Stimulated activated CD8-positive, alpha-beta memory T cell treated with anti-CD3 and anti-CD28 coated beads, Interleukin-4, amount 100 ng/mL, for 48 hours (primary cell): ENCODE measurements at places on chromosomes 1 and 21.

DNA sequence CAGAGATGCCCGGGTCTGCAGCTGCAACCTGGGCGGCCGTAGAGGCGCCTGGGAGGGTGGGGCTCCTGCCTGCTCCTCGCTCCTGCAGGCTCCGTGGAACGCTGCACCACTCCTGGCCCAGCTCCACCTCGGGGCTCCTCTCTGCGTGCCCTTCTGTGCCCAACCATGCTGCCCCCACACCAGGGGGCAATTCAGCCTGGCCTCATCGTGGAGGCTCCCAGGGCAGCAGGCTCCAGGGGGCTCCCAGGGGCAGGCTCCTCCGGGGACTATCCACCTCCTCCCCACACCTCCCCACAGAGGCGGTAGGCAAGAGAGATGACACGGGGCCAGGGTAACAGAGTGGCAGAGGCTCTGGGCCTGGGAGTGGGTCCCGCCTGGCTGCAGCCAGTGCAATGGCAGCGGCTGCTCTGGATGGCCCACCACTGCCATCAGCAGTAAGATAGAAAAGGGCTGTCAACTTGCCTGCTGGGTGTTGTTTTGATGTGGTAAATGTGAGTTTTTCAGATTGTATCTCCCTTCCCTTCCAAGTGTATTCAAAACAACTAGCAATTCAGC is 22.4 kb upstream of the LRRC8C start:
- DNase-seq: peak; percentile 56

GRCh38 chr1:77197351-77197750 is 21.9 kb downstream of the PIGK start:
- DNase-seq: no peak

- no peak for DNase-seq
Measured at GRCh38 chr1:17639703-17640340, 100.3 kb downstream of the ARHGEF10L start.

DNA sequence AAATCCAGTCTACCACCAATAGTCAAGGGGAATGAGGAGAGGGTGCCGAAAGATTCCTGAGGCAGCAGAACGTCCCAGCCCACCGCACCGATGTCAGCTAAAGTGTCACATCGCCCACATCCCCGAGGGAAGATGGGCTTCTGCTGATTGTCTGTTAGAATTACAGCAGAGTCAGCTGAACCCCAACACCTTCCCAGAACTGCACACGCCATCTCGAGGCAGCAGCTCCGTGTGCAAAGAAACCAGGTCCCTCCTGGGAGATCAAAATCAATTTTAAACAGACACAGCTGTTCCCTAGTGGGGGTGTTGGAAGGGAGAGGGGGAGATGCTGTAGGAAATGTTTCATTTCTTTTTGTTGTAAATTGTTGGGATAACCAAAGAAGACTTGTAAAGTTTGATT is 12.8 kb upstream of the KAZN start:
- DNase-seq: no peak

DNA sequence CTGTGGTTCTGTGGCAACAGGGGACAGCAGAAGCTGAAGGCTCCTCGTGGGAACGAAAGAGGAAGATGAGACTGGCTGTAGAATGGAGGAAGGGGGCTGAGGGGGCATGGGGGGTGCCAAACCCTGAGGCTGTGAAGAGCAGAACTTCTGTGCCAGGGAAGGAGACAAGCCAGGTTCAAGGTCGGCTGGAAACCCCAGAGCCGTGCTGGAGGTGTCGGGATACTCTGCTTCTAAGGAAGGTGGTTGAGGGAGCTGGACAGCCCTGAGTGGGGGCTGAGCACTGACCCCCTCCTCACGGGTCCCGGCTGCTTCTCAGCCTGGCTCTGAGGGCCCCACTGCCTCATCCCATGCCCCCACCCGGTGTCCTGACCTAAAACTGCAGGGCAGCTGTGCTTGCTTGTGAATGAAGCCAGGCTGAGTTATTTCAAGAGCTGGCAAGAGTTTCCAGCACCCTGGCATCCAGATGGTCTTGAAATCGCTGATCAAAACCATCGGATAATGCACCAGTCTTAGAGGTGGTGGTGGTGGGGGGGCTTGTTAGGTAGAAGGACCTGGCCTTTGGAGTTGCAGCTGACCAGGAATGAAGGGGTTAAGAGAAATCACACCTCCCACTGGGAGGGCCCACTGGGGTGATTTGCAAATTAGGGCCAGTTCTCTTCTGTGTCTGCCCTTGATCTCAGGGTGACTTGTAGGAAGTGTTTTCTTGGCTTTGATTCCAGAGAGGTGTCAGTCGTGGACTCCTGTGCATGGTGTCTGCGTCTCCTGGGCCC is 218.9 kb upstream of the C1orf174 start:
- DNase-seq: no peak

- no peak for DNase-seq
Measured at GRCh38 chr1:18614069-18614735, 16.4 kb upstream of the PAX7 start.
